ENCODE measurements at places on chromosomes 7 and 10.

GRCh38 chr7:15309872-15310271 lies 251.9 kb downstream of the AGMO start:
- DNase-seq: no peak

GRCh38 chr7:144378651-144379050 lies 23.4 kb downstream of the ARHGEF5 start:
- DNase-seq: no peak

DNA sequence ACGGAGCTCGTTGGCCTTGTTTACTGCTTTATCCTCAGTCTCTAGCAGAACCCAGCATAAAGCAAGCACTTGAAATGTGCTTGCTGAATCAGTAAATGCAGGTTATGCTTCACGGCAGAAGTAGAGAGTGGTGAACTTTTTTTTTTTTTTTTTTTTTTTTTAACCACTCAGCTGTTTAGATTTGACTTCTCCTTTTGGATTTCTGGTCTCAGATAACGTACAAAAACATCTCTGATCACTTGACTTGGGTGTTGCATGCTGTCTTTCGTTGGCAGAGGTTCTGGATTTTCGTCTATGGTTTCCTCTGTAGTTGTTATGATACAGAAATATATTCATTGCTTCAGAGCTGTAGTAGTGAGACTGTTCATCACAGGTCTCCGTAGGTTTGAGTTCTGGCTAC lies 242.5 kb upstream of the HABP2 start:
- DNase-seq: no peak

GRCh38 chr7:134696261-134696660 lies 49.6 kb downstream of the BPGM start:
- no peak for DNase-seq

GRCh38 chr7:3987426-3987927 lies 686.4 kb downstream of the SDK1 start:
- DNase-seq: no peak

All from HL-60 (cell line).